ENCODE measurements at places on chromosomes 5 and 9.

DNA sequence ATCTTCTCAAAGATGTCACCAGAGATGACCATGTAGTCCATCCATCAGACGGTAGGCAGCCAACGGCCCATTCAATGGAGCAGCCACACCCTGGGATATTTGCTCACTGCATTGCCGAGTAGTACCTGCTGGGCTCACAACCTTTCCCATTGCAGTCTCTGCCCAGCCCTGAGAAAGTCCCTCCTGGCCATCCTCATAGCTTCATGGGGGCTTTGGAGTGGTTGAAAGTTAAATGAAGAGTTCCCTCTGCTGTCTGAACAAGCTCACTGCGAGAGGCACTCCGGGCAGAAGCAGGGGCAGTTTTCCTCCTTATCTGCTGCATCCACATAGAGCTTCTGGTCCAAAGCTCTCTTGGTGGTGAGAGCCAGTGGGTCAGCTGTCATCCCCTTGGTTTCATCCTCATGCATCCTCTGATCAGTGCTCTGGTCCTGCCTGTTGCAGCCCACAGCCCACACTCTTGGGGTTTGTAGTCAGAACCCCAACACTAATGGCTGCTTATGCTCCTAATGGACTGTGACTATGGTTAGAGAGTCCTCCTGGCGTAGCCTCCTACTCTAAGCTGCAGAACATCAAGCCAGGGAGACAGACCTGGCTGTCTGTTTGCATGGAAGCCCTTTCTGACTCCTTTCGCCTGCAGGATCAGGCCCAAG is 23.3 kb downstream of the TNFSF8 start:
- no peaks in the 10 kb centered on the region for H3K27me3 ChIP-seq
- peaks cover 6% of the 10 kb centered on the region for H3K36me3 ChIP-seq
- no peak overlapping the region for H3K27ac ChIP-seq
- H3K4me1 ChIP-seq, result peaks cover 40% of the 10 kb centered on the region
- peak; percentile 54 for DNase-seq

DNA sequence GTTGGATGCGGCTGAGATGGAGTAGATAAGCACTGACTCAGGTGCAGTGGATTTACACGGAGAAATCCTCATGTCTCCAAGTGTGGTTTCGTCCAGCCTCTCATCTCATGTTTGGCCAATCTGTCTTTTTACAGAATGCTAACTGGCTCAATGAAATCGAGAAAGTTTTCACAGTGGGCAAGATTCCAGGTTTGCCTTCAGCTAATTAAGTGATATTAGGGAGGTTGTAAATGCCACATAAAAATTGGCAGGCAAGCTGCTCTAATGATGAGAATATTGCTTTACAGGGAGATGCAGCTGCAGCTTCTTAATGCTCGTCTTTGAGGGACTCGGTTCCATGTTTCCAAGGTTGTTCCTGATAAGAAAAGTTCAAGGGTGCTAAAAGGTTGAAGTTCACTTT is 23.7 kb downstream of the BARHL1 start:
- H3K36me3 ChIP-seq, result peaks cover 32% of the 10 kb centered on the region
- peaks cover 3% of the 10 kb centered on the region for H3K27me3 ChIP-seq
- H3K4me3 ChIP-seq, result no peak overlapping the region
- DNase-seq, result no peak
- no peak overlapping the region for H3K27ac ChIP-seq

DNA sequence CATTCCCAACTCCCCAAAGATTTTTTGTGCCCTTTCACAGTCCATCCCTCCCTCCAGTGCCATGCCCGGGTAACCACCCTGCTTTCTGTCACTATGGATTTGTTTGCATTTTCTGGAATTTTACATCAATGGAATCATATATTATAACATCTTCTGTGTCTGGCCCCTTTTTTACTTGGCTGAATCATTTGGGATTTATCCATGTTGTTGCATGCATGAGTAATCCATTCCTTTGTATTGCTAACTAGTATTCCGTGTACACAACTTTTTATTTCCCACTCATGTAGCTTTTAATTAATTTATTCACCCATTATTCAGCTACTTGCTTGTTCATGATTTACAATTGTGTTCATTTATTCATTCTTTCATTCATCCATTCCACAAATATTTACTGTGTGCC is 94.1 kb downstream of the FGF18 start:
- no peaks in the 10 kb centered on the region for H3K4me1 ChIP-seq
- no peak overlapping the region for H3K27ac ChIP-seq
- H3K4me3 ChIP-seq, result no peak overlapping the region
- H3K36me3 ChIP-seq, result no peaks in the 10 kb centered on the region
- peaks cover 7% of the 10 kb centered on the region for H3K27me3 ChIP-seq

DNA sequence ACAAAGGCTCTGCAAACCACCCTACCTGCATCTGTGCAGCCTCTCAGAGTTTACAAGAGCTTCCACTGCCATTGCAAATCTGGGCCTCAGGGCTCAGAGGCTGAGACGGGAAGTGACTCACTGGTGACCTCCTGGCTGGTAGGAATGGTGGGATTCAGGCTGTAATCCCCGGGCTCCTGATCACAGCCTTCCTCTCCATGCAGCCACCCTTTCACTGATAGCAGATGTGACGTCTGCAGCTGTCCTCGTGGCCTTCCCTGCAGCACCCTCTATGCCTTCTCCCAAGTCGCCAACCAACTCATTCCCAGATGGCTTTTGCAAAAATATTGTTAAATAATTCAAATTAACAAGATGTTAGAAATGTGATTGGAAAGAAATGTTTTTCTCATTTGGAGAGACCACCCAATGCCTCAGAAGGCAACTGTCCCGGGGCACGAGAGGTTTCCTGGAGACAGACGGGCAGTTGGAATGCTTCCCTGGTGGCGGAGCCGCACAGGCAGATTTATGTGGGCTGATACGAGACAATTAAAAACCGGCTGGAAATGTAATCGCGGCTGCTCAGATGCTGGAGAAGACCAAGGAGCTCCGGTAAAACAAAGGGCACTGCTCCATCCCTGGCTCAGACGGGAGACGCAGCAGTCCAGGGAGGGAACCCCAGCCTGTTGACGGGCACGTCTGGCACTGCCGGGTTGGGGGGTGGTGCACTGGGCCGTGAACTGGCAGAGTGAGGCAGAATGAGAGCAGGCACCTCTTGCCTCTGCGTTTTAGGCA is 34.4 kb upstream of the SLC25A51 start:
- H3K4me3 ChIP-seq, result no peak overlapping the region
- H3K27ac ChIP-seq, result no peak overlapping the region
- H3K27me3 ChIP-seq, result peaks cover 4% of the 10 kb centered on the region
- no peak for DNase-seq
- no peaks in the 10 kb centered on the region for H3K4me1 ChIP-seq

GRCh38 chr9:121634329-121635261 is 16.8 kb upstream of the DAB2IP start:
- H3K36me3 ChIP-seq, result no peaks in the 10 kb centered on the region
- peaks cover 2% of the 10 kb centered on the region for H3K27me3 ChIP-seq
- H3K4me1 ChIP-seq, result peaks cover 10% of the 10 kb centered on the region
- no peak for DNase-seq
- H3K27ac ChIP-seq, result no peak overlapping the region

GRCh38 chr5:79878721-79879336 is 112.2 kb downstream of the MTX3 start:
- H3K4me3 ChIP-seq, result no peak overlapping the region
- no peaks in the 10 kb centered on the region for H3K27me3 ChIP-seq
- H3K36me3 ChIP-seq, result no peaks in the 10 kb centered on the region
- DNase-seq, result no peak
- H3K4me1 ChIP-seq, result no peaks in the 10 kb centered on the region
- H3K27ac ChIP-seq, result no peak overlapping the region

DNA sequence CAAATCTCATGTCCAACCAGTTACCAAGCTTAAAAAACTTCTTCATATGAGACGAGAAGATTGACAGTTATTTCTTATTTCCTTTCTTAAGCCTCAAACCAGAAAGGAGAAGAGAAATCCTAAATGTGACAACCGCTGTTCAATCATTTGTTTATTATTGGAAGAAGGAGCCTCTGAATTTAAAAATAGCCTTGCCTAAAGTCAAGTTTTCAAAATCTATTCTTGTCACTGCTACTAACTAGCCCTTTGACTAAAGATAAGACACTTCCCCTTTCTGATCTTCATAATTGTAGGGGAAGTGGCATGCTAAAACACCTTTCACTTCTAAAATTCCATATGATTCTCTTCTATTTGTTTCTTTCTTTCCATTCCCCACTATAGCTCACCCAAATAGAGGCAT is 106.2 kb upstream of the EMB start:
- peaks cover 8% of the 10 kb centered on the region for H3K4me1 ChIP-seq
- no peaks in the 10 kb centered on the region for H3K27me3 ChIP-seq
- no peak overlapping the region for H3K4me3 ChIP-seq
- H3K36me3 ChIP-seq, result peaks cover 6% of the 10 kb centered on the region

- H3K4me3 ChIP-seq, result no peak overlapping the region
- no peak overlapping the region for H3K27ac ChIP-seq
- no peak for DNase-seq
- H3K36me3 ChIP-seq, result no peaks in the 10 kb centered on the region
These were observed 17.9 kb downstream of the MYO10 start for GRCh38 chr5:16918156-16918555.

DNA sequence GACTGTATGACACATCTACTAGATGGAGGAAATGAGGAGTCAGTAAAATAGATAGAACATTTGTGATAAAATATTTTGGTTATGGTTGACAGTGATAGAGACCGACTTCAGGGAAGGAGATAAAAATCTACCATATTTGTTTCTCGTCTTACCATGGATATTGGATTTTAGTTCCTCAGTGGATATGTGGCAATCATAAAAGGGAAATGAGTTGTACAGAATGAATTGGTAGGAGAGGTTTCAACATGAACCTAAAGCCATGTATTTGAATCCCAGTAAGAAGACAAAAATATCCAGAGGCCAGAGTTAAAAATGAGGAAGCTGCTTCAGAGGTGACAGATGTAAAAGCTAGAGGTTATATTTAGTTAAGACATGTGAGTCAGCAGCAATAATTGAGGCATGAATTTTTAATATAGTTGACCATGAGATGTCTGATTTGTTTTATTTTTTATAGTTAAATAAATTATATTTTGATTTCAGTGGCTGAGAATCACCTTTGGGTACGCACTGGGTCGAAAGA is 480.4 kb upstream of the TUSC1 start:
- H3K36me3 ChIP-seq, result no peaks in the 10 kb centered on the region
- no peak for DNase-seq
- no peaks in the 10 kb centered on the region for H3K4me1 ChIP-seq
- H3K27ac ChIP-seq, result no peak overlapping the region
- H3K27me3 ChIP-seq, result no peaks in the 10 kb centered on the region
- H3K4me3 ChIP-seq, result no peak overlapping the region

DNA sequence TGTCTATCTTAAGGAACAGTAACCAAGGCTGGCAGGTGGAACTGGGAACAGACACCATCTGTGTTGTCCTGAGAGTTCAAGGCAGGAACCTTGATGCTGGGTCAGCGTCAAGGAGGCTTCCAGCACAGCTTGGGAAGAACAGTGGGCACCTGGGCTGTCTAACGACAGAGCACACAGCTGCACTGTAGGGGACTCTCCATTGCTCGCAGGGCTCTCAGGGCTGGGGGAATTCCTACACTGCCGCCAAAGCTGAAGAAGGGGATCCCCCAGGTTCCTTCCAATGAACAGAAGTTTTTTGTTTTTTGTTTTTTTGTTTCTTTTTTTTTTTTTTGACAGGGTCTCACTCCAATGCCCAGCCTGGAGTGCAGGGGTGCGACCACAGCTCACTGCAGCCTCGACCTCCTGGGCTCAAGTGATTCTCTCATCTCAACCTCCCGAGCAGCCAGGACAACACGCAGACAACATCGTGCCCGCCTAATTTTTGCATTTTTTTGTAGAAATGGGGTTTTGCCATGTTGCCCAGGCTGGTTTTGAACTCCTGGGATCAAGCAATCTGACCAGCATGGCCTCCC is 81.9 kb downstream of the PTPN3 start:
- H3K27me3 ChIP-seq, result peaks cover 1% of the 10 kb centered on the region
- H3K4me1 ChIP-seq, result no peaks in the 10 kb centered on the region

DNA sequence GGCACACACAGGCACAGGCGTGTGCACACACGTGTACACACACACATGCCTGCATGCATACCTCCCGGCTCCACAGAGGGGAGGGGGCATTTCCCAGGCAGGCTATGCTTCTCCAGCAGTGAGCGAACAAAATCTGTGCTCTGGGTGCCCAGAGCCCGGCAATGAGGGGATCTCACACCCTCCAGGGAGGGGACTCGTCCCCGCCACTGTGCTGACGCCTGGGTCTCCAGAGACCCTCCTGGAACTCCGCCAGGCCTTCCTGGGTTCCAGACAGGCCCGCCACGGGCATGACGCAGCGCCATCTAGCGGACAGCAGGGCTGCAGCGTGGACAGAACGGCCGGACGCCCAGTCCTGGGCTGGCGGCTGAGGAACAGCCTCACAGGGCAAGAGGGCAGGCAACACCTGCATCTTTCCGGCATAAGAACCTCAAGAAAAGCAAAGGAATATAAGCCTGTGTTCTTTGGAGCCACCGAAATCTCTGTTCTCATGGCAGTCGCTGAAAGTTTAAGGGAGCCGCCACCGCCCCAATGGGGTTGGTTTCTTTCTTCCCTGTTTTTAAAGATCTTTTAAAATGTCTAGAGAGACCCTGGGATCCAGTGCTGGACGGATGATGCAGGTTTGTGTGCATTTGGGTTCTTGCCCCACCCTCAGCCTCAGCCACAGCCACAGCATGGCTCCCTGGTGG is 135.6 kb upstream of the PPP1R26 start:
- H3K27me3 ChIP-seq, result peaks cover 3% of the 10 kb centered on the region
- H3K27ac ChIP-seq, result no peak overlapping the region
- peak; percentile 8 for DNase-seq
- no peaks in the 10 kb centered on the region for H3K36me3 ChIP-seq

DNA sequence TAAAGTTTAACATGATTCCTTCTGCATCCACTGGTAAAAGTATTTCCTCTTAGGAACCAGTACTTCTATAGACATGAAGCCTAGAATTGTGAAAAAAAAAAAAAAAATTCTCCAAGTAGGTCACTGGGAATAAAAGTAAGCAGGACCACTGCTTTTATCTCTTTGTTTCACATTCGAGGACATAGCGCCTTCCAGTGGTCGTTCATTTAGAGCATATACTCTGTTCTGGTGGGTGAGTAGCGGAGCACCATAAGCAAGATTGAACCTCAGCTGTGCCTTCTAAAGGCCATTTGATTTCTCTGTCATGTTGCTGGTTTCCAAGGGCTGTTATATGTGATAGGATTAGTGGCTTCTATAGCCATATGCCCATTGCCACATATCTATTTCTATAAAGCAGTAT is 393.1 kb downstream of the TMEM232 start:
- H3K4me1 ChIP-seq, result no peaks in the 10 kb centered on the region
- no peak overlapping the region for H3K4me3 ChIP-seq
- peaks cover 2% of the 10 kb centered on the region for H3K27me3 ChIP-seq
- H3K36me3 ChIP-seq, result no peaks in the 10 kb centered on the region
- no peak for DNase-seq

GRCh38 chr9:4386819-4387218 is 87.0 kb upstream of the GLIS3 start:
- no peaks in the 10 kb centered on the region for H3K4me1 ChIP-seq
- no peak for DNase-seq
- peaks cover 2% of the 10 kb centered on the region for H3K27me3 ChIP-seq

DNA sequence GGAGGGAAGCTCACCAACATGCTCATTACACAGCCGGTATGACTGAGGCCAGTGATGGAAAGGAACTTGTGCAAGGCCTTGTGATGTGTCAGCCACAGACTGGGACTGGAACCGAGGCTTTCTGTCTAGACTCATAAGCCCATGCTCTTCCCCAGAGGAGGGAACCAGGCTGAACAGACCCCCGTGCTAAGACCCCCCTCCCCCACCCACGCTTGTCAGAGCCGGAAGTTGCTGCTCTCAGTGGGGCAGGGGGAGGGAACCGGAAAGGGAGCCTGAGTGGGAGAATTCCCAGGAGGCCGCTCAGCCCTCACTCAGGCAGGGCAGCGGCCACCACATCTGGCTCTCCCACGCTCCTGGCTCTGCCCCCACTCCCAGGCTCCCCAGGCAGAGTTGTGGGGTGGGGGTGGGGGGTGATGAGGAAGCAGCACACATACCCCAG is 4.1 kb upstream of the PDGFRB start:
- H3K36me3 ChIP-seq, result no peaks in the 10 kb centered on the region
- no peak overlapping the region for H3K4me3 ChIP-seq
- H3K27ac ChIP-seq, result no peak overlapping the region
- peaks cover 15% of the 10 kb centered on the region for H3K4me1 ChIP-seq
- no peak for DNase-seq
- H3K27me3 ChIP-seq, result no peaks in the 10 kb centered on the region

Data from immature natural killer cell (primary cell).